Activated CD8-positive, alpha-beta memory T cell treated with anti-CD3 and anti-CD28 coated beads for 48 hours (primary cell): ENCODE measurements at places on chromosomes 1 and 21.

GRCh38 chr21:40714536-40714935 is 132.4 kb downstream of the DSCAM start:
- no peak for DNase-seq

DNA sequence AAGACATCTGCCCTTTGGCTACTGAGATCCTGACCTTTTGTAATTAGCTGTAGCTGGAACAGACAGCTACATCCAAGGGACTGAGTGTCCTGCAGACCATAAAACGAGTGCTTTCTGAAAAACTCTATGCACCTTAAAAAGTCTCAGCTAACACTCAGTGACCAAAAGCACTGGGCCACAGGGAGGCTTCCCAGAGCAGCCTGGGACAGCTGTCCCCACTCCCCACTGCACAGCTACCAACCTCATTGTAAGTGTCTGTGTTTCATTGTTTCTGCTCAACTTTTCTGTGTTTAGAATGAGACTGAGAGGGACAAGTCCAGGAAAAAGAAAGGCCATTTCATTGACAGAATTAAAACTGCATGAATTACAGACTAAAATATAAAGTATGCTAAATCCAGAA is 80.7 kb downstream of the SMYD2 start:
- DNase-seq = no peak

DNA sequence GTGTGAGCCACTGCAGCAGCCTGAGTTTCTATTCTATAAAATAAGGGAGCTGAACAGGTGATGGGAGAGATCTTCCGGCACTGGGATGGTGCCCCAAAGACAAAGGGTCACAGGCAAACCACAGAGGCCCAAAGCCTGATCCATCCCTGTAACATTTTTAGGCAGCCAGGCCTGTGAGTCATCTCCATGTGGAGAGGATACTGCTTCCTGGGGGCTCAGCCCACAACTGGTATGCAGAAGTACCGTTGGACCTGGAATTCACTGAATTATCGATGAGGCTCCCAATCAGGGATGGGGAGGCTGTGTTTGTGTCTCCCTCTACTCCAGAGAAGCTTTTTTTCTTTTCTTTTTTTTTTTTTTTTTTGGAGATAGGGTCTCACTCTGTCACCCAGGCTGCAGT is 48.8 kb upstream of the WASF2 start:
- no peak for DNase-seq

DNA sequence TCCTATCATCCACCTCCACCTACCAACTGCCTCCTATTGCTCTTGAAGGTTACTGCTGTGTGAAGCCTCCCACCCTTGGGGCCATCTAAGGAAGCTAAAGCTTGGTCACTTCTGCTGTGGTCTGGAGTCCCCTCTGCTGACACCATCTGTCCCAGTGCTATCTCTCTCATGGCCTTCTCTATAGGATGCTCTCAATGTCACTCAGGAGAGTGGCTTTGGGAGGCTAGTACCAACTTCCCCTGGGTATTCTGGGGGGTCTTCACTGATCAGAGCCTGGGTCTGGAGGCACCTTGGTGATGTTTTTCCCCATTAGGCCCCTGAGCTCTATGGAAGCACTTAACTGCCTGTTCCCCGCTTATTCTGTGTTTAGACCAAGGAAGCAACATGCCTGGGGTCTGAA is 12.3 kb upstream of the NCF2 start:
- no peak for DNase-seq

- DNase-seq = no peak
Observed at GRCh38 chr1:101360506-101360905, 123.7 kb downstream of the S1PR1 start.

DNA sequence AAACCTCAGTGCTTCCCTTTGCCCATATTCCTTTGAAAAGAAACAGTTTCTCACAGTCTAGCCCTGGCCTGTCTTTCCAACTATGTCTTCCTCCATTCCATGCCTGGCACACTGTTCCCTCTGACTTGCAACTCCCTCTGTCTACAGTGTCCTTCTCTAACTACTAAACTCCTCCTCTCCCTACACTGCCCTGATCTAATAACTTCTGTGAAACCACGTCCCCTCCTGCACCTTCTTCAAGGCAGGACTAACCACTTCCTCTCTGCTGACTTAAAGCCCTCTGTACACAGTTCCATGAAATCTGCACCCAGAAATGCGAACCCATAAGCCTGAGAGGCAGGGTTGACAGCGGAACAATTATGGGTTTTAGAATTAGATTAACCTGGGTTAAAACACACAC is 62.2 kb upstream of the ATP1B1 start:
- DNase-seq = no peak

DNA sequence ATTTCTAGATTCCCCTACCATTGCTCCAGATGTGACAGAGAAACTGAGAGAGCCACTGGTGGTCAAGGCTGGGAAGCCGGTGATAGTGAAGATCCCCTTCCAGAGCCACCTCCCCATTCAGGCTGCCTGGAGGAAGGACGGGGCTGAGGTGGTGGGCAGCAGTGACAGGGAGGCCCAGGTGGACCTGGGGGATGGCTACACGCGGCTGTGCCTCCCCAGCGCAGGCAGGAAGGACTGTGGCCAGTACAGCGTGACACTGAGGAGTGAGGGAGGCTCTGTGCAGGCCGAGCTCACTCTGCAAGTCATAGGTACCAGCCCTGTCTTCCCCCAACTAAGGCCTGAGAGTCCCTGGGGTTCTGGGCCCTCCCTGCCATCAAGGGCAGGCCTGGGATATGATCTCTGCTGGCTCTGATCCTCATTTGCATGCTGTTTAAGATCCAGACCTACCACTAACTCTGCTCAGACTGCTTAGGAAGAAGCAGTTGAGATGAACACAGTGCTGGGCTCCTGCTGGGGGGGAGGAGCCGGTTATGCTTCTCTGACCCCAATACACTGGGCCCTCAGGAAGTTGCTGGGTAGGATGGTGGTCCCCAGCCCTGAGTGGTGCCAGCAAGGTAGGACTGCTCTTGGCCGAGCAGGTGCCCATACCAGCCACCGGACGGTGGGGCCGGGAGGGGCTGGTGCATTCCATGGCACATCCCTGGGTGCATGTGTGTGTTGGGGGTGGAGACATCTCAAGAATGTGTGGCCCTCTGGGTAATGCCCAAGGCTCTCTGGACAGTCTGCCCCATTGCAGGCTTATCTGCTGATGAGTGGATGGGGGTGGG is 25.1 kb downstream of the IGFN1 start:
- DNase-seq = no peak

DNA sequence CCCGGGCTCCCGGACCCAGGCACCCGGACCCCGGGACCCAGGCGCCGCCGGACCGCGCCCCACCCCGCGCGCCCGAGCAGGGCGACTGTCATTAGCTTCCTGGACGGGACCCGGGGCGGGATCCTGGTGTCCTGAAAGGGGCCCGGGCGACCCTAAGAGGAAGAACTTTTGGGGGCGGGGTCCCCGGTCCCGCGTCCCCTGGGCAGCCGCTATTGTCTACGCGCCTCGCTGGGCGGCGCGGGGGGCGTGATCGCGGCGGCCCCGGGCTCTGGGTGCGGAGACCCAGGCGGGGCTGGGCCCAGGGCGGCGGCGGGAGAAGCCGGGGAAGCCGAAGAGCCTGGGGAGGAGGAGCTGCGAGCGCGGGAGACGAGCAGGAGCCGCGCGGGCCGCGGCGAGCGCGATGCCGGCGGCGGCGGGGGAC is 465 bp downstream of the HUNK start:
- no peak for DNase-seq

DNA sequence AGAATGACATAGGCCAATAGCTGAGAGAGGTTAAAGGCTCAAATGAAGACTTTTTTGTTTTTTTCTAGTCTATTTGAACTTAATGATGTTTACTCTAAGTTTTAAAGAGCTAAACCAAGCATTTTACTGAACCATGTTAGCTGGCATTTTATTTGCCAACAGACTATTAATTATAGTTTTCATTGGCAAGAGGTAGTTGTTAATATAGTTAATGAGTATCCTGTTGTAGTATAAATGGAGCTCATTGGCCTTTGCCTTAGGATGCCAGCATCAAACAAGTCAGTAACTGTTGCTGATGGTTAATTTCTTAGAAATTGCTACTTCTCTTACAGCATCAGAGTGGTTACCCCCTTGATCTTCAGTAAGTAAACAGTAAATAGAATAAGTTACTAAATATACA is 339.0 kb upstream of the B3GALT2 start:
- no peak for DNase-seq

DNA sequence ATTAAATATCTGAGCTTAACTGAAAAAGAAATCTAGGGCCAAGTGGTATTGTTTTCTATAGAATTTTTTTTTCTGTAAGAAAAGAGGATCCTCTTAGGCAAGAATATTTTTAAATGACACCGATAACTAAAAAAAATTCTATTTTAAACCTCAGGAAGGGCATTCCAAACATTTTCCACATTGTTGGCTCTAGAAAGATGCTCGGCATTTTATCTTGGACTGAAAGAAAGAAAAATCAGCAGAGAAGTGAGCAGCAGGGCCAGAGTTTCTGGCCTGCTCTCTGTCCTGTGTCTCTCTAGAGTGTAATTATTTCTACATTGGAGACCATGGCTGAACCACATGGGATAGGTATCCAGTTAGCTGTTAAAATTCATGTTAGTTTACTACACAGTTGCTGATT is 192.5 kb upstream of the GREM2 start:
- DNase-seq = no peak

DNA sequence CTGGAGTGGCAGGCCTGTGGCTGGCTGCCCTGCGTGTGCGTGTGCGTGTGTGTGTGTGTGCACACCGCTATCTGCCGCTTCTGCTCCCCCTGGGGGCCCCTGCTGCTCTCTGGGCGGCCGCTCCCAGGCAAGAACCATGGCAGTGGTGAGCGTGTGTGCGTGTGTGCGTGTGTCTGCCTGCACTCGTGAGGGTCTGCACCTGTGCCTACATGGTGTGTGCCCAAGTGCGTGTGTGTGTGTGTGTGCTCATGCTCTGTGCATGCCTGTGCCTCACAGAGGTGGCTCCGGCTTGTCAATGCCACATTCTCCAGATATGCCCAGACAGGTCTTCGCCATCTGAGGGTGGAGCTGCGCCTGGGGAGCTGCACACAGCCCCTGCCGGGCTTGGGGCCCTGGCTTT is 18.7 kb upstream of the PEX10 start:
- no peak for DNase-seq

- DNase-seq = no peak
Observed at GRCh38 chr1:67390041-67390887, 39.9 kb downstream of the SERBP1 start.

DNA sequence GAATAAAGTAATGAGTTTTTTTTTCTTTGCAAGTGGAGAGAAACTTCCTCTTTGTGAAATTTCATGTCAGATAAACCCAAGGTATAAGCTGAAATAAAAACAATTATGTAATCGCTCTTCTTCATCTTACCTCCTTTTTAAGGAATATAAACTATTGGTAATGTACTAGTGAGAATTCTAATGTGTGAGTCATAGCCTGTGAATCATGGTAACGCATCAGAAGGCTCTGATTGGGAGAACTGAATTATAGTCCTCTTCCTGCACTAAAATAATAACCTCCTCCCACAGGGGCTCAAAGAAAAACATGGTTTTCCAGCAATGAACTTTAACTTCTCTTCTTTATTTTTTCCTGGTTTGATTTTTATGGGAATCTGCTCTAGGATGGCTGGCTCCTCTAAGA is 57.1 kb upstream of the COX20 start:
- no peak for DNase-seq

DNA sequence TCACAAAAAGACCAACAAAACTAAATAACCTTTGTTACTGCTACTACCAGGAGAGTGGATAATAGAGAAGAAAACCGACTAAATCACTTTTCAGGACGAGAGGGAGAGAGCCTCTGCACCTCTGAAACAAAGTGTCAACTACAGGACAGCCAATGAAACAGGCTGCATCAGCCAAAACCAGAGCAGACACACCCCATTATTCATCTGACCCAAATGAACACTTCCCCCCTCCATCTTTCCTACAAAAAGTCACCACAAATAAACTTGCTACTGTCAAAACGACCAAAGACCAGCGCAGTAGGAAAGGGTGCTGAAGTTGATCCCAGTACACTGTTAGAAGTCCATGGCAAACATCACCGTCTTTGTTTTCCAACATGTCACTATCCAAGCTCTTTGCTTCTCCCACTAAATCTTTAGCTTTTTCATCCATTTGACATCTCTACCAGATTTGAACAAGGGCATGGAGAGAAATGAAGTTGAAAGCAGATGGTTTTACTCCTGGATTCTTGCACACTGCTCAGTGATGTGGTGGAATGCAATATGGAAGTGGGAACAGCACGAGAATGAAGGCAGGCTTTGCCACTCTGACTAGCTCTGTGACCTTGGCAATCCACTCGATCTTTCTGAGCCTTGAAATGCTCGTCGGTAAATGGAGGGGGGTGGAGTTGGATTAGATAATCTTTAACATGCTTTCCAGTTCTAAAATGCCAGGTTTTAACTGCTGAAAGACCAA is 20.5 kb downstream of the DSTYK start:
- DNase-seq = no peak
